K562 (cell line): ENCODE measurements at places on chromosomes 7 and 10.

DNA sequence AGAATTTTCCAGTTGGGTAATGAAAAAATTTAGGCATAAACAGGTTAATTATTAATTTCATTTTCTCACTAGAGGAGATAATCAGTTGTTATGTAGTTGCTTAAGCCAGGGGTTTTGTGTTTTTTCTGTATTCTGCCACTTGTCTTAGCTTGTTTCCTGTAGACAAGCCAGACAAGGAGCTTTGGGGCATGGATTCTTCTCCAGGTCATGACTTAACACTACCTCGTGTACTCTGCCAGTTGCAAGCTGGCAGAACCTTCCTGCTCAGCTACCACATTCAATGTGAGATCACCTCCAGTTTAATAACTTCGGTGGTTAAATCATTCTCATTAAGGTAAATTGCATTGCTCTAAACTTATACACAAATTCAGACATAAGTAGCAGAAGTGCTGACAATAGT is 1.8 kb downstream of the CCM2 start:
- DNase-seq = no peak

DNA sequence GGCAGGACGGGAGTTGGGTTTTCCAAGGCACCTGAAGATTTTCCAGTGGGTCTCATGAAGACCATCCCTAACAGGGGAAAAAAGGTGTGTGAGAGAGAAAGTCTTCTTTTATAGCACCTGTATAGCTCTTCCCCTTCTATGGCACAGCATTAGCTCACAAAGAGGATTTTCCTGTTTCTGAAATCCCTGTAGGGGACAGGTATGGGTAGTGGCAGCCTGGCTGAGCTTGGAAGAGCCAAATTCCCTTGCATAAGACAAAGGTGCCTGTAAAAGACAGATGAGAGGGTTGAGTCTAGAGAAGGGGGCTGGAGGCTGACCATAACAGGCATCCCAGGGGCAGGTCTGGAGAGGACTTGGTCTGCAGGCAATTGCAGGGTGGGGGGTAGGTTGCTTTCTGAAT is 63.7 kb downstream of the COL13A1 start:
- DNase-seq = no peak

DNA sequence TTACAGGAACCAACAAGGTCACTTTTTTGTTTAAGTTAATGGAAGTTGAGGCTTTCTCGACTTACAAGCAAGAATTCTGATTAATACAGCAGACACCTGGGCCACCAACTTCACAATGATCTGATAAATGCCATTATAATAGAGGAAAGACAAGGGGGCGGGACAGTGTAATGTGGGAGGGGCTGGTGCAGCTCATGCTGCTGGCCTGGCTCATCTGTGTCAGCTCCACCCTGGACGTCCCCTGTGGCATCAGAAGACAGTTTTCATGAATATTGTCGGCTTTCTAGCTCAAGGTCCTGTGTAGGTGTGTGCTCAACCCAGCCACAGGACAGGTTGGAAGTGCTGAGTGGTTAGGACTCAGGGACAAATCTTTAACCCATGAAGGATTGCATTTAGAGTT is 57.0 kb downstream of the MTURN start:
- DNase-seq = no peak

- no peak for DNase-seq
Measured at GRCh38 chr7:42560866-42561265, 323.9 kb upstream of the GLI3 start.

GRCh38 chr7:131974671-131975070 is 418.2 kb upstream of the PODXL start:
- no peak for DNase-seq

- no peak for DNase-seq
Measured at GRCh38 chr10:11642566-11642965, 31.1 kb upstream of the USP6NL start.

- DNase-seq = peak; percentile 29
Measured at GRCh38 chr7:5526100-5526905, 102.7 kb upstream of the TNRC18 start.

DNA sequence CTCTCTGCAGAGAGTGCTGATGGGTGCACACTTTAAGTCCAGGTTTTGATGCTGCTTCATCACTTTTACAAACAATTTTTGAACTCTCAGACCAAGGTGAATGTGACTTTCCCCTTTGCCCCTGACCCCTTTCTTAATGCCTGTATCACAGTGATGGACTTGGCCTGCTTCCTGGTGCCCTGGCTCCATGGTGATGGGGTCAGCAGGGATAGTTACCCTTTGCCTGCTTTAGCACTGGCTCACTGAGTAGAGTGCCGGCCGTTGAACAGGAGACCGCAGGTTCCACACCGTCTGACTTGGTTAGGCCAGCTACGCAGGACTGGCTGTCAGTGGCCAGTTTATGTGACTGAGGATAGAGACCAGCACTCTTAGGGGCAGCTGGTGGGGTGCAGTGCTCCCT is 40.1 kb downstream of the LRGUK start:
- no peak for DNase-seq

DNA sequence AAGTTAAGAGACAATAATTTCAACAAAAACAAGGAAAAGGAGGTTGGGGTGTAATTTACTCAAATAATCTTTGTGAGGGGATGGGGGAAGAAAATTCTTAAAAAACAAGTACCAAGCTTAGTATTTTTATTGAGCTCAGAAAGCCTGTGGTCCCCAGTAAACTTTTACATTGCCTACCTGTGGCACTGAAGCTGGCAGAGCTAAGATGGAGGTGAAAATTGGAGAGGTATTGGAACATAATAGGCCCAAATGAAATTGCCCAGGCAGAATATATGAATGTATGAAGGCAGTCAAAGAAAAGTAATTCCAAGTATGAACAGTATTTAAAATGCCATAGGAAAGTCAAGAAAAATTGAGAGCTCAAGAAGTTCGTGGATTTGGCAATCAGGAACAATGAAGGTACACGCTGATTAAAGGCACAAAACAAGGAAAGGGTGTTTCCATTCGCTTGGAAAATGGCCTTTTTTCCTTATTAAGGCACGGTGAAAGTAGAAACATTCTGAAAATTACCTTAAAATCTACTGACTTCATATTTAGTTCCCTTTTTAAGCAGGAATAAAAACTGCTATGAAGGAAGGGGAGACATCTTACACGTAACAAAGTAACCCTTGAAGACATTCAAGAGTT is 3.4 kb upstream of the KMT2E start:
- DNase-seq = no peak

GRCh38 chr7:19404912-19405329 is 259.7 kb upstream of the FERD3L start:
- DNase-seq = no peak

- no peak for DNase-seq
Measured at GRCh38 chr10:130471486-130471885, 335.3 kb downstream of the GLRX3 start.

GRCh38 chr7:82623812-82624211 is 180.2 kb upstream of the CACNA2D1 start:
- no peak for DNase-seq

DNA sequence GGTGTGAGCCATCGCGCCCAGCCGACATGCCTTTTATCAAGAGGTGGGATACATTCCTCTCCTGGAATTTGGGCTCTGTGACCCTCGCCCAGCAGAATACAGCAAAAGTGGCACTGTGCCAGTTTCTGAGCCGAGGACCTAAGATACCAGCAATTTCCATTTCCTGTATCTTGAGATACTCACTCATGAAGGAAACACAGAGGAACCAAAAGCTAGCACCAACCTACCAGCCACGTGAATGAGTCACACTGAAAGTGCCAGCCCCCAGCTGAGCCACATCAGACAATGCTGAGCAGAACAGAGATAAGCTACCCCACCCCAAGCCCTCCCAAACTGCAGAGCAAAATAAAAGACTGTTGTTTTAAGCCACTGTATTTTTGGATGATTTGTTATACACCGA is 56.3 kb downstream of the CACUL1 start:
- peak; percentile 61 for DNase-seq

DNA sequence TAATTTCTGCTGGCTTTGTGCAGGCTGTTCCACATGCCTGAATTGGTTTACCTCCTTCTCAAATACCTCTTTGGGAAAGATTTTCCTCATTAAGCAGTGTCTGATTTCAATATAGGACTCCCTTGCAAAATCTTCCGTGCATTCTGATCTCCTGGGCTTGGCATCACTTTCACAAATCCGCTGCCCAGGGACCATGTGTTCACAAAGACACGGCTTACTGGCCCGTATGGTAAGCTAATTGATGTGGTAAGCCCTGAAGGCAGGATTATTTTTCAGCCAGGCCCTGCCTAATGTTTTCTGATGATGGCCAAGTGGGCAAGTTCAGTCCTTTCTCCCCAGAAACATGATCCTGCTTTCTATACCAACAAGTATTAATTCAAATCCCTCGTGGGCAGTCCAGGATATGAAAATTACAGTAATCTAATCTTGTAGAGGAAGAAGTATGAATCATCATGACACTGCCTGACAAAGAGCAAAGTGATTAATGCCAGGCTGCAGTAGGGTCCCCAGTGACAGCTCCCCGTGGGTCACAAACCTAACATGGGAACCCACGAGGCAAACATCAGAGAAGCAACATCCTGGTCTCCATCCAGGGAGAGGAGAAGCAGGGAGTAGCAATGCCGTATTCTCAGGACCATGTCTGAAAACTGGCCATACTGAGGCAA is 11.6 kb upstream of the SVIL start:
- DNase-seq = no peak

GRCh38 chr7:30799206-30799975 is 28.2 kb downstream of the MINDY4 start:
- no peak for DNase-seq

GRCh38 chr10:58157076-58157766 is 110.5 kb downstream of the IPMK start:
- DNase-seq = no peak

DNA sequence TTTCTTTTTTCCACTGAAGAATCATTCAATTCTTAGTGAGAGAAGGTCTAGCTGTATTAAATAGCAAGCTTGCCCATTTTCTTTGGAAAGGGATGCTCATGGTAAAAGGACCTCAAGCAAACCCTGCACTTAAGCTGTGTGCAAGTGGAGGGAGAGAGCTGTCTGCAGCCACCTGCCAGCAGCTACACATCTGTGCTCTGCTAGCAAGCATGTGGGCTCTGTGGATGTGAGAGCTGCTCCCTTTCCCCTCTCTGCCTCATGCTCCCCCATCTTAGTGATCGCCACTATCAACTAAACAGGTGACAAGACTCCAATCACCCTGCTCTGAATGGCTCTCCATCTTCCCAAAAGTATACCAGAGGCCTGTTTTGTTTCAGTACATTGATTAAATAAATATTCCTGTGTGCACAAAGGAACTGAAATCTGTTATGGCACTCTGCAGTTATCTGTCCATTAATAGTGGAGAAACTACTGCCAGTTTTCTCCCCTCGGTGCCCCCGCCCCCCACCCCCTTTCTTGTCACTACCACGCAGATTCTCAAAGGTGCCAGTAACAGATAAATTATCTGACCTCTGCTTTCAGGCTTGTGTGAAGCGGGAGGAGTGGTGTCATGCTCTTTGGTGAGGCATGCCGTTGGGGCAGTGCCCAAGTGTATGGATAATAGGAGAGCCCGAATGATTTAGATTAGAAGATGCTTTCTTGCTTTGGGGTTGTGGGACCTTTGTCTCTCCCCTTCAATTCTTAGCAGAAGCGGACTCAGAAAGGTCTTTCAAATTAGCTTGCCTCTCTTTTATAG is 26.4 kb downstream of the AUTS2 start:
- no peak for DNase-seq

DNA sequence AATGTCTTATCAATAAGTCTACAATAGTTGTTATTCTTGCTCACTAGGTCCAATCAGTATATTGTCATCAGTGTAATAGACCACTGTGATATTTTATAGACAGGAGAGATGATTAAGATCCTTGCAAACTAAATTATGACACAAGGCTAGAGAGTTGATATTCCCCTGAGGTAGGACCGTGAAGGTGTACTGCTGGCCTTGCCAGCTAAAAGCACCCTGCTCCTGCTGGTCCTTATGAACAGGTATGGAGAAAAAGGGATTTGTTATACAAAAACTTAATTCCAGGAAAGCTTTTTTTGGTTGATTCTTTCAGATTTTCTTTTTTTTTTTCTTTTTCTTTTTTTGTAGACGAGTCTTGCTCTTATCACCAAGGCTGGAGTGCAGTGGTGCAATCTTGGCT is 16.8 kb upstream of the TMEM213 start:
- DNase-seq = no peak

DNA sequence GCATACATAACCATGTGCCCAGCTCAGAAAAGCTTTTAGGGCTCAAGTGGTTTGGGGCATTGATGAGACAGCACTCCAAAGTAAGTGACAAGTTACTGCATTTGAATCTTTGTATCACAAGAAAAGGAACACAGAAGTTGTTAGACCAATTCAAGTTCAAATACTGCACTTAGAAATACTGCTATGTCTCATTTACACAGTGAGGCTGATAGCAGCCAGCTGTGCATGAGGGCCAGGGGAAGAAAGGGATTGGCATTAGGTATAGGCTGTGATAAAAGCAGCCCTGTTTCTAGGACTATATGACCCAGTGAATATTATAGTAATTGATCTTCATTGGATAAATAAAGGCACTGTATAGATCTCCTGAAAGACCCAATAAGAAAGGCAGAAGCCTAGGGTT is 197.8 kb upstream of the SORCS1 start:
- DNase-seq = no peak

DNA sequence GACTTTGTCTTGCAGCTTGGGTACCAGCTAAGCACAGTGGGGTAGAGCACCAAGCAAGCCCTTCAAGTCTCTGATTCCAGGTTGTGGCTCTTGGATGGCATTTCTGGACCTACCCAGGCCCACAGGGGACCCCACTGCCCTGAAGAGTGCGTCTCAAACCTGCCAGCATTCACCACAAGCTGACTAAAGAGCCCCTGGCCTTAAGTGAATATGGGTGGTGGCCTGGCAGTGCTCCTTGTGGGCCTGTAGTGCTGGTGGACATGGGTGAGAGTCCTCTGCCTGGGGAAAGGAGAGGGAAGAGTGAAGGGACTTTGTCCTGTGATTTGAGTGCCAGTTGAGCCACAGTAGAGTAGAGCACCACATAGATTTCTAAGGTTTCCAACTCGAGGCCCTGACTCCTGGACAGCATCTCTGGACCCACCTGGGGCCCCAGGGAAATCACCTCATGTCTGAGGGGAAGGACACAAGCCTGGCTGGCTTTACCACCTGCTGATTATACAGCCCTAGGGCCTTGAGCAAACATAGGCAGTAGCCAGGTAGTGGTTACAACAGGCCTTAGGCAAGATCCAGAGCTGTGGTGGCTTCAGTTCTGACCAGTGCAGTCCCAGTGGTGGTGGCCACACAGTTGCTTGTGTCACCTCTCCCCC is 23.7 kb downstream of the GSDME start:
- no peak for DNase-seq

GRCh38 chr7:111650456-111650999 is 88.2 kb upstream of the IMMP2L start:
- no peak for DNase-seq

DNA sequence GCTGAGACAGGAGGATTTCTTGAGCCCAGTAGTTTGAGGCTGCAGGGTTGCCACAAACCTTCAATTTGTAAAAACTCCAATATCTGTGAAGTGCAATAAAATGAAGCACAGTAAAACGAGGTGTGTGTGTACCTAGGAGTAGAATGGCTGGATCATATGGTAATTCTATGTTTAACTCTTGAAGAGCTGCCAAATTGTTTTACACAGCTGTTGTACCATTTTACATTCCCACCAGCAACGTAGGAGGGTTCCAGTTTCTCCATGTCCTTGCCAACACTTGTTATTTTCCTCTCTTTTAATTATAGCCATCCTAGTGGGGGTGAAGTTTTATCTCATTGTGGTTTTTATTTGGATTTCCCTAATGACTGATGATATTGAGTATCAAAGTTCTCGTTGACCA is 16.2 kb downstream of the PLEKHA1 start:
- no peak for DNase-seq
